Hematopoietic multipotent progenitor cell treated with erythropoietin and hydrocortisone succinate and interleukin-3 and kit ligand, for 8 days (in vitro differentiated cells): ENCODE measurements at places on chromosomes 11 and 22.

- DNase-seq, result no peak
Observed at GRCh38 chr22:39300186-39300830, 19.1 kb downstream of the RPL3 start.

DNA sequence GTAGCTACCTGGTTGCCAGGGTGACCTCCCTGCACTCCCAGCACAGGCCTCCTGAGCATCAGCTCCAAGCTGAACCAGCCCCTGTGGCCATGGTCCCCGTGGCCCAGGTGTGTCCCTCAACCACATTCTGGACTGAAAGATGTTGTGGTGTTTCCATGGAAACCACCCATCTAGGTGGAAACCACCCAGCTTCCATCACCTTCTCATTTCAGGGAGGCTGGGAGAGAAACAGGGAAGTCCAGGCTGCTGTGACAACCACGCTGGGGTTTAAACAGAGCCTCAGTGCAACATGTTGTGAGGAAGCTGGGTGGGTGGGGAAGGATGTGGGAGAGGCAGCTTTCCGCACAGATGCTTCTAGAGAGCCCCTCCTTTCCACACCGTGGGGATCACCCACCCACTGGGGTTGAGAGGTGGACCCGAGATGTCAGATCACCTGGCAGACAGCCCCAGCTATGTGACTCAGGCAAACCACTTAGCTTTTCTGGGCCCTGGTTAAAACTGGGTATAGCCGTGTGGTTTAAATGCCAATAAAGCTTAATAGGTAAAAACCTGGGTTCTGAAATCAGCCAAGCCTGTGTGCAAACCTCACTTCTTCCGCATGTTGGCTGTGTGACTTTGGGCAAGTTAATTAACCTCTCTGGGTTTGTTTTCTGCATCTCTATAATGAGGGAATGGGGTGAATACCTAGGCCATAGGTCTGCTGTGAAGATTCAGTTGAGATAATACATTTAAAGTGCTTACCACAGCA lies 46.4 kb downstream of the CD82 start:
- no peak for DNase-seq

GRCh38 chr11:35183326-35183925 lies 44.5 kb downstream of the CD44 start:
- no peak for DNase-seq

DNA sequence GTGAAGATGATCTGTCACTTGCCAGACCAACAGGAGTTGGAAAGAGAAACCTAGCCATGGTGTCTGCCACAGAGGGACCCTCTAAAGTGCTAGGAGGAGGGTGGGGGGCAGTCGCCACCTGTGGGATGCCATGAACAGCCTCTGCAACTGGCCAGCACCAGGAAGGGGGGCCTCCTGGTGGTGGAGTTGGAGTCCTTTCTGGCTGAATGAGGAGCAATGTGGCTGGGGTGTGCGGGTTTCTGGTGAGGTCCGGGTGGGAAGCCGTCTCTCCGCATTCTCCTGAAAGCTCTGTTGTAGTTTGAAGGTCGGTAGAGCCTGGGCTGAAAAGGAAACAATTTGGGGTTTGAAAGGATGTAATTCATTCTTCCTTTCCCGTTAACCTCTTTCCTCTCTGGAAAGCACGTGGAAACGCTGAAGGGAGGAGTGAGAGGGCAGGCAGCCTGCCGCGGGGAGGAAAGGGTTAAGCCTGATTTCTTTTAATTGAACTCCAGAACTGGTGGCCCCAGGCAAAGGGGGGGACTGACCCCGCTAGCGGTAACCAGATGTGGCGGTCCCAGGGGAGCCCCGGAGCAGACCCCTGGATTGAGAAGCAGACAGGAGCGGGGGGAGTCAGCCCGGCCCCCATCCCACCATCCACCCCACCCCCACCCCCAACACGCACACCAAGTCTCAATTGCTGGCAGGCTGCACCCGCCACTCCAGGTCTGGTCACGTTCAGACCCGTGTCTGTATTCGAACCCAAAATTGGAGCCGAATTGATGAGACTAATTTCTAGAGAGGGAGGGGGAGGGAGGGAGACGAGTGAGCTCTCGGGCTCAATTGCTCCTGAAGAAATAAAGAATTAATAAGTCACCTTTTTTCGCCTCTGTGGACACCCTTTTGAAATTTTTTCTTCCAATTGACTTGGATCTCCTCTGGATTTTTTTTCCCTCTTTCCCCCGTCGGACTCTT lies 1.8 kb upstream of the FLI1 start:
- no peak for DNase-seq

- DNase-seq, result peak; percentile 59
Observed at GRCh38 chr11:119103793-119104192, 2.1 kb upstream of the DPAGT1 start.

DNA sequence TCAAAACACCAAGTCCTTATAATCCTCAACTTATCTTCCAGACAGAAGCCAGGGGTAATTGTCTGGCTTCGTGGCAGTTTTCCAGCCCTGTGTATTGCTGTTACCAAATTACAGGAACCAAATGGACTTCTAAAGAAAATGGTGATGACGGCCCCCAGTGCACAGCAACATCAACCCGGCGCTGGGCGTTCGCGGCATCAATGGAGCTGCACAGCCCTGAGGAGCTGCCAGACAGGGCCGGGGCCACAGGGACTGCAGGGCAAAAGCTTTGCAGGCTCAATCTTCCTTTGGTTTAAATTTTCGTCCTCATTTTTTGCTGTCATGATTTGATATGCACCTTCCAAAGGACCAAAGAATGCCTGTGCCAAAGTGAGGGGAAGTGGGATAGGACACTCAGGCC lies 292.5 kb downstream of the BRD1 start:
- DNase-seq, result no peak

DNA sequence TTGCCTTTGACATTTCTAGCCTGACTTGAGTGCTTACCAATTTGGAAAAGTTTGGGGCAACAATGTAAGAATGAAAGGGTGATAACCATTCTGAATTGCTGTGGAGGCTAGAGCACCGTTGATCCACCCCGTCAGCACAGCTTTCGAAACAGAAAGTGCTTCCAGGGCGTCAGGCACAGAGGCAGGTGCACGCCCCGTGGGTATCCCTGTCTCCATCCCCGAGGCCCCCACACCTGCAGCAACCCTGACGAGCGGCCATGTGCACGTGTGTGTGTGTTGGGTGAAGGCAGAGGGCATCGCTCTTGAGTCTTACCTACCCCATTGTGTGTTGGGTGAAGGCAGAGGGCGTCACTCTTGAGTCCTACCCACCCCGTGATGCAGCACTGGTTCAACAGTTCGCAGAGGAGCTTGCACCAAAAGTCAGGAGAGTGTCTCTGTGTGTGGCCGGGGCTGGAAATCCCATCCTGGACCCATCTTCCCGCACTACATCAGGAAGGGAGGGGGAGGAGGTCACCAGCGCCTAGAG lies 404.5 kb downstream of the BRD1 start:
- no peak for DNase-seq

DNA sequence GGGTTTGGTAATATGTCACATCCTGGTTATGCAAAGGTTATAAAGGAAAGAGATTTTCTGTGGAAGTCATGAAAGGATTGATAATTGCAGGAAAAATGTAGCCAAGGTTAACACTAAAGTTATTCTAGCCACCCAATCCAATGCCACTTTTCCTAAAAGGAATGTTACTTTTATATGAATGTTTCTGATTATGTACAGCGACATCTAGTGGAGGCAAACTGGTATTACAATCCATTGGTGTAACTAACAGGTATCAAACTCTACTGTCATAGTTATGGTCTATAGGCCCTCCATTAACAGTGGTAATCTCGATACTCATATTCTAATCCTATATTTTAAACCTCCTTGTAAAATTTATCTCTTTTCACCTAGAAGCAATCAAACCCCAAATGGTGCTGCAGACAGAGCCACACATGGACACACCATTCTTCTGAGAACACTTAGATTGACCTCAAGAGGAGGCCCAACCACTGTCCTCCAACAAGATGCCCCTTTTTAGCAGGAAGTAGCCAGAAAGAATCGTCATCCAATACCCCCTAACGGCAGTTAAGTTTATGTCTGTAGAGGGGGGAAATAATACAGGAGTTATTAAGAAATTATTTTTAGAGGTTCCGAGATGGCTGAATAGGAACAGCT lies 74.9 kb upstream of the RAG2 start:
- DNase-seq, result peak; percentile 66

DNA sequence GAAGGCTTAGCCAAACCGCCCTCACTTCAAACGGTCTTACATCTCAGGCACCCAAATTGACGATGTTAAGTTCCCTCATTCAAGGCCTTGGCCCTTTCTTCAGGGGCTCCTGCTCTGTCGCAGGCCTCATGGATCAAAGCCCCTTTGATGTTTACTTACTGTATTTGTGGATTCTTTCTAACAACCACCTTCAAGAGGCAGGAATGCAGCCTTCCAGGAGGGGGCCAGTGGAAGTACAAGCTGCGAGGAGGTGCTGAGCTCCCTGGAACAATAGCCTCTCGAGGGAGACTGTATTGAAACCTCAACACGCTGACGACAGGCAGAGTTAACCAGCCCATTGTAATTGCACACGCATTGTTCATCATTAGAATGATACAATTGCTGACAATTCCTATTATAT lies 209.1 kb downstream of the ST3GAL4 start:
- no peak for DNase-seq

DNA sequence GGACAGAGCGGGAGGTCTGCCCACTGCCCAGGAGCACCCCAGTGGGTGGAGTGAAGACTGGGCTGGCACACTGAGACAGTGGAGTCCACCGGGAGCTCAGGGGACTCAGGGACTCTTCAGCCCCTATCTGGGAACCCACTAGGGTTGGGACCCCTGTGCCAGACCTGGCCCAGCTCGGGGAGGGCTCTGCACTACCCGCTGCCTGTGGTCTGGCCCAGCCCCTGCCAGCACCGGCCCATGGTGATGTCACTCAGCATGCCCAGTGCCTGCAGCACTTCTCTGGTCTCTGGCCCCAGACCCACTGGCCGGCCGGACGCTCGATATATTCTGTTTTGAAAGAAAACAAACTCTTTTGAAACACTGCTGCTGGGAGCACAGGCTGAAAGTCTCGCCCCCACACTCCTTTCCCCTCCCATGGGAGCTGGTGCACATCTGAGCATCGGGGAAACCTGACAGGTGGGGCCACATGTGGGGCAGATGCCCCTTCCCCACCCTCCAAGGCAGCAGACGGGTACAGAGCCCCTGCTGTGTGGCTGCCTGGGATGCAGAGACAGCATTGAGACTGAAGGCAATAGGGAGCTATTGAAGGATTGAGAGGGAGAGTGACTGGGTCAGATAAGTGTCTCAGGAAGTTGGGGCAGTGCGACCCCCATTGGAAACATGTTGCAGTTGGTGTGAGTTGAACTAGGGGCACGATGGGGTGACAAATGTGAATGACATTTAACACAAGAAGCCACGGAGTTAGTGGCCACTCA lies 62.9 kb downstream of the MYEOV start:
- DNase-seq, result no peak

DNA sequence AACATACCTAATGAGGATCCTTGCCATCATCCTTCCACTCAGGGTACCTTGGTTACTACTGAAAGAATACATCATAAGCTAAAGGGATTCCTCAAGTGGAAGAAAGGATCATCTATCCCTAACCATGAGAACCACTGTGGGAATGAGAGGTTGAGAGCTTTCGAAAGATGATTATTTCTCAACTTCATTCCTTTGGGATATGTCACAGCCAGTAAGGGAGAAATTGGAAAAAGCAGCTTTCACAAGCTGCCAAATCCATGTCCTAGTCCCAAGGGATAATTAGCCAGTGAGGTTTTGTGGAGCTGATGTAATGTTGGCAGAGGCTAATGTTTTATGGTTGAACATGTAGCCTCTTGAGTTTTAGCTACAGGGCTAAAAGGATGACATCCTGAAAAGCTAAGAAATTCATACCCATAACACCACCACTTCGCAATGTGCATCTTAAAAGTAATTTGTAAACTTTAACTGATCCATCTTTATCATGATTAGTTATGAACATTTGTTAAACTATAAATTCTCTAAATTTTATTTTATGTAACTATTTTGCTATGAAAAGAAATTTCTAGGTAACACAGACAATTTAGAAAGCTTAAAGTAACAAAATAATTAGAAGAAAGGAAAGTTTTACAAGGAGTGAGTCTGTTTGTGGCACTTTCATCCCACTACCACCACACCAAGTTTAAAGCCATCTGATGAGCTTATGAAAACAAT lies 123.9 kb downstream of the MRTFA start:
- no peak for DNase-seq

DNA sequence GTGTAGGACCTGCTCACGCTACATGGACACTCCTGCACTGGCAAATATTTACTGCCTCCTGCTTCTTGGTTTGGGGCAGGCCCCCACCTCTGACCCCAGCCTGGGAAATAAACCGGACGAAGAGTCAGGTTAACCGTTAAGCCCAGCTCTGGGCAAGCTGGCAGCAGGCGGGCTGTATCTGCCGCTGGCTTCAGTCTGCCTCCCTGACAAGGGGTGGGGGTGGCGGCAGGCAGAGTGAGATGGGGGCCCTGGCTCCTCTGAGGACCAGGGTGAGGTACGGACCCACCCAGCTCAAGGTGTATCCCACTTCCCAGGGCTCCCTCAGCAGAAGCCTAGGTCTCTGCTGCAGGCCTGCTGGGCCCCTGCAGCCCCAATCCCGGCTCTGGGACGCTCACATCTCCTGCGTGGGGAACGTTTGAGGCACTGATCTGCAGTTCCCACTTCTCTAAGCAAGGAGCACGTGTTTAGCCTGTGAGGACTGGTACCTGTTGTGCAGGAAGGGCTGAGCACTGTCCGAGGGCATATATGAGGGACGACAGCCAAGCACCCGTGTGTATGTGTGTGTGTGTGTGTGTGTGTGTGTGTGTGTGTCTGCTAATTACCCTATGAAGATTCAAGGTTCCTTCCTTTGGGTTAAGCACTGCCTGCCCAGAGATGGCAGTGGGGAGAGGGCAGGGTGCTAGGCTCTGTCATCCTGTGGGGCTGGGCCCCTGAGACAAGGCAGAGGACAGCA lies 1.1 kb upstream of the LRRC75B start:
- DNase-seq, result no peak

DNA sequence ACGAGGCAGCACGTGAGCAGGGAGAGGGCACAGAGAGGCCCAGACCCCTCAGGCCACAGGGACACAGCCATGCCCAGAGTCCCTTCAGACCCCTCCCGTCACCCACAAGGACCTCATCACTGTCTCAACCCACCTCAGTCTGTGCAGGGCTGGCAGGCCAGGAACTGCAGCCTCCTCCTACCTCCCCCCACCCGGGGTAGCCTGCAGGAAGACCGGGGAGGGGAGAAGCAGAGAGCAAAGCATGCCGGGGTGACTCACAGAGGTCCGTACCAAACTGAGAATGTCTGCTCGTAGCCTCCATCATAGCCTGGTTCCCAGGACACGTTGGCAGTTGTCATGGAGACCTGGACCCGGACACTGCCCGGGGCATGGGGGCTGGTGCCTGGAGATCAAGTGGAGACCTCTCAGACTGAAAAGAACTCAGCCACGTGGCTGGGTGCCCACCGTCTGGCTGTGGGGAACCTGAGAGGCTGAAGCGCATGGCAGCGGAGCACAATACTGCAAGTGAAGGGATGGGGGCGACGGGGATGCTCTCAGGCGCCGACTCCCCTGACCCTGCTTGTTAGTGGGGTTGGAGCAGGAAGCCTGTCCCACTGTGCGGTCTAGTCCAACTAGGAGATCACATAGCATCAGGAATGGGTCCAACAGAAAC lies 27.2 kb downstream of the IGSF9B start:
- no peak for DNase-seq

GRCh38 chr11:129453293-129453721 lies 77.7 kb downstream of the BARX2 start:
- no peak for DNase-seq
